ENCODE measurements at places on chromosomes 12 and 14.

- no peak for DNase-seq
Observed at GRCh38 chr12:16154990-16155389, 122.5 kb downstream of the SLC15A5 start.

GRCh38 chr14:29536886-29537511 lies 390.6 kb downstream of the PRKD1 start:
- no peak for DNase-seq

DNA sequence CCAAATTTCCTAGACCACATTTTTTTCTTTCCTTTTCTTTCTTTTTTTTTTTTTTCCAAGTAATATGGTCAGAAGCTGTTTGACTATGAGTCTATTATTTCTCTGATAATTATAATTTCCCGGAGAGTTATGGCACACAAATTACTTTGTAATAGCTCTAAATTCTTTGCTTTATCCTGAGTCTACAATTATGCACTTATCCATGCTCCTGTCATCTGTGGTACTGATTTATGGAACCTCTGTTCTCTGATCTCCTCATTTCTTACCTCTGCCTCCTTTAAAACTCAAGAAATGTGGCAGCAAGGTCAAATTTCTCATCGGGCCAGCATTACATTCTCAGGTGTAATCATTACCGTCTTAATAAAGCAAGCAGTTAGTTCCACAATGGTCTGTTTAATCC lies 282.1 kb downstream of the PAWR start:
- DNase-seq = no peak

- DNase-seq = no peak
Observed at GRCh38 chr14:34425095-34425851, 36.8 kb downstream of the SPTSSA start.

DNA sequence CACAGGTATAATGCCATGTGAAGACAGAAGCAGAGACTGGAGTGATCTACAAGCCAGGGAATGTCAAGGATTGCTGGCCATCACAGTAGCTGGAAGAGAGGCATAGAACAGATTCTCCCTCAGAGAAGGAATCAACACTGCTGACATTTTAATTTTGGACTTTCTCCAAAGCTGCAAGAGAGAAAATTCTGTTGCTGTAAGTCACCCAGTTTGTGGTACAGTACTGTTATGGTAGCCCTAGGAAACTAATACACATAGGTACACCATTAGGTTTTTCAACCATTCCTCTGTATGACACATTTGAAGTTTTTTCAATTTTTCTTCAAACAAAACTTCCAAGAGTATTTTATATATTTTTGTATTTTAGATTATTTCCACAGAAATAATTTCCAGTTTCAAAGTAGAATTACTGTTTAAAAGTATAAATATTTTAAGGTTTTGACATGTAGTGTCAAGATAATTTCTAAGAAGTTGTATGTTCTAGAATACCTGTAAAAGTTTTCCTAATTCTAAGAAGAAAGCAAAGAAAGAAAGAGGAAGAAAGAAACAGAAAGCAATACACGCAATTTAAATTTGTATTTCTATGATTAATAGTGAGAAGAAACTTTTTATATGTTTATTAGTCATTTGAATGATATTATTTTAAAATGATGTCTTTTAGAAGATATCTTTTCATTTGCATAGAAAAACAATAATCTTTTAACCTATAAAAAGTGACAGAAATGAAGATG lies 64.9 kb upstream of the CATSPERB start:
- no peak for DNase-seq

DNA sequence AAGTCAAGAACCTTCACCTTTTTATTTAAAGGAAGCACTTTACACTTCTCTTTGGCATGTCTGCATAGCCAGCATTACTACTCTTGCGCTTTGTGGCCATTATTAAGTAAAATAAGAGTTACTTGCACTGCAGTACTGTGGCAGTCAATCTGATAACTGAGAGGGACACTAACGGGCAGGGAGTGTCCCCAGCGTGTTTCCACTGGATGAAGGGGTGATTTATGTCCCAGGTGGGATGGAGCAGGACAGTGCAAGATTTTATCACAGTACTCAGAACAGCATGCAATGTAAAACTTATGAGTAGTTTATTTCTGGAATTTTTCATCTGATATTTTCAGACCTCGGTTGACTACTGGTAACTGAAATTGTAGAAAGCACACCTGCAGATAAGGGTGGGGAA lies 8.1 kb upstream of the M6PR start:
- no peak for DNase-seq

GRCh38 chr14:20652996-20653975 lies 11.8 kb upstream of the OR6S1 start:
- DNase-seq = no peak

DNA sequence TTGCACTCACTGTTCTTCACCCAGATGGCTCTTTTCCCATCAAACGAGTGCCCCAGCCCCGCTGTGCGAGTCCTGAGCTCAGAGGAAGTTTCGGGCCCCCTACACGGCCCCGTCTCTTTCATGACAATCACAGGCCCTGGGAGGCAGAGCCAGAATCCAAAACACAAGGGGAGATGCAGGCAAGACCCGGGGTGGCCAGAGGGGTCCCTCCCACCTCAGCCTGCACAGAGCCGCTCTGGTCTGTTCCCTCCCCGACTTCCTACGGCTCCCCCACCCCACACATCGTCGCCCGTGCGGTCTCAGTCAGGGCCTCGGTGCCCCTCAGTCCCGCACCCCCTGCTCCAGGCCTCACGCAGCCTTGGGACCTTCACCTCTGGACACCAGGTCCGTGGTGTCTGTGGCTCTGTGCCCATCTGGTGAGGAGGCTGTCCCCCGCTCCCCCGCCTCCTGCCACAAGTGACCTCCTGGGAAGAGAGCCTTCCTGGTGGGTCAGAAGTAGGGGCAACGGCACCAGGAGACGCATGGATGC lies 8.9 kb downstream of the GPR132 start:
- no peak for DNase-seq

DNA sequence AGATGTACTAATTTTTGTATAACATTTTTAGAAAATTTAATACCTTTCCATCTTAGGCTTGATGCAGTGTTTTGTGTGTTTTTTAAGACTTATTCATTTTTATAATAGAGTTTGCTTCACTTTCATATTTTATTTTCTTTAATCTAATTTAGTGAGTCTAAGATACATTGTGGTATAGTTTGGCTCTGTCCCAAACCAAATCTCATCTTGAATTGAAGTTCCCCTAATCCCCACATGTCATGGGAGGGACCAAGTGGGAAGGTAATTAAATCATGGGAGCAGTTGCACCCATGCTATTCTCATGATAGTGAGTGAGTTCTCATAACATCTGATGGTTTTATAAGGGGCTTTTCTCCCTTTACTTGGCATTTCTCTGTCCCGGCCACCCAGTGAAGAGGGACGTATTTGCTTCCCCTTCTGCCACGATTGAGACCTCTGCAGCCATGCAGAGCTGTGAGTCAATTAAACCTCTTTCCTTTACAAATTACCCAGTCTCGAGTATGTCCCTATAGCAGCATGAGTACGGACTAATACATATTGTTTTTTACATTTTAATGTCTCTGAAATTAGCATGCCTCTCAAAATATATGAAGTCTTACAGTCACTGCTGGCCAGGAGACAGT lies 34.9 kb downstream of the GABARAPL1 start:
- DNase-seq = no peak

GRCh38 chr12:128083132-128083729 lies 183.7 kb upstream of the TMEM132C start:
- DNase-seq = no peak

- no peak for DNase-seq
Observed at GRCh38 chr14:59394268-59394667, 70.9 kb downstream of the GPR135 start.

GRCh38 chr14:69887740-69888657 lies 8.8 kb downstream of the SMOC1 start:
- no peak for DNase-seq

GRCh38 chr12:9872742-9873141 lies 3.6 kb upstream of the CLEC2B start:
- DNase-seq = no peak

Measured in NK-92 treated with Interleukin-12 subunit alpha and Interleukin-12 subunit beta, amount 100 ng/mL, for 24 hours (cell line).